ENCODE measurements at places on chromosomes 2 and 18.

- DNase-seq: peak; percentile 56
These were observed 113.9 kb downstream of the COPS8 start for GRCh38 chr2:237199577-237199976.

DNA sequence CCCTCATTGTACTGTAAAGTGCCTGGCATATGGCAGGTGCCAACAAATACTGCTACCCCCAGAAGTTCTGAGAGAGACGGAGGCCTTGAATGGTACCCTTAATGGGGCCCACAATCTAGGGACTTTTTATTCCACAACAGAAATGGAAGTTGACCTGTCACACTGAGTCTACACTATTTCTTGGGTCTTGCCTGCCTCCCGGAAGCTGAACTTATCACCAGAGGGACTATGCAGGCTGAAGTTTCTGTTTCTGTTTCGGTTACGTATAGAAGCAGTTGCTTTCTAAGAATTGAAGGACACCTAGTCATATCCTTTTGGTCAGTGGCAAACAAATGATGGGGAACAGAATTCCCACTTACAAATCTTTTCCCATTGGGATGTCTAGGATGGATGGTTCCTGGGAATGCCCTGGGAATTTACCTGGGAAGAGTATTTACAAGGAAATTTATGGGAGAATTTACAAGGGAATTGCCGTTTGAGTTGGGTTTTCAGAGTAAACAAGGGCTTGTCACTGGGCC, 74.2 kb downstream of the HS1BP3 start:
- DNase-seq: no peak

DNA sequence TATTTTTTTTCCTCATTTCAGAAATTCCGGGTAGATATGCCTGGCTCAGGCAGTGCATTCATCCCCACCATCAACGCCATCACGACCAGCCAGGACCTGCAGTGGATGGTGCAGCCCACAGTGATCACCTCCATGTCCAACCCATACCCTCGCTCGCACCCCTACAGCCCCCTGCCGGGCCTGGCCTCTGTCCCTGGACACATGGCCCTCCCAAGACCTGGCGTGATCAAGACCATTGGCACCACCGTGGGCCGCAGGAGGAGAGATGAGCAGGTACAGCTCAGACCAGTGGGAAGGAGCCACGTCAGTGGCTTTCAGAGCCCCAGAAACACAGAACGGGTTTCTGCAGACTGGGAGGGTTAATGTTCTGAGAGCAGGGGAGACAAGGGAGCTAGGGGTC, 11.4 kb downstream of the FOSL2 start:
- DNase-seq: peak; percentile 65

- peak; percentile 87 for DNase-seq
These were observed 553.3 kb upstream of the TNP1 start for GRCh38 chr2:217413193-217413592.

GRCh38 chr2:172295677-172296076, 131.7 kb upstream of the ITGA6 start:
- no peak for DNase-seq

- no peak for DNase-seq
These were observed 13.7 kb downstream of the CYB5A start for GRCh38 chr18:74278058-74278457.

GRCh38 chr2:25279091-25279651, 62.6 kb downstream of the DNMT3A start:
- peak; percentile 89 for DNase-seq

DNA sequence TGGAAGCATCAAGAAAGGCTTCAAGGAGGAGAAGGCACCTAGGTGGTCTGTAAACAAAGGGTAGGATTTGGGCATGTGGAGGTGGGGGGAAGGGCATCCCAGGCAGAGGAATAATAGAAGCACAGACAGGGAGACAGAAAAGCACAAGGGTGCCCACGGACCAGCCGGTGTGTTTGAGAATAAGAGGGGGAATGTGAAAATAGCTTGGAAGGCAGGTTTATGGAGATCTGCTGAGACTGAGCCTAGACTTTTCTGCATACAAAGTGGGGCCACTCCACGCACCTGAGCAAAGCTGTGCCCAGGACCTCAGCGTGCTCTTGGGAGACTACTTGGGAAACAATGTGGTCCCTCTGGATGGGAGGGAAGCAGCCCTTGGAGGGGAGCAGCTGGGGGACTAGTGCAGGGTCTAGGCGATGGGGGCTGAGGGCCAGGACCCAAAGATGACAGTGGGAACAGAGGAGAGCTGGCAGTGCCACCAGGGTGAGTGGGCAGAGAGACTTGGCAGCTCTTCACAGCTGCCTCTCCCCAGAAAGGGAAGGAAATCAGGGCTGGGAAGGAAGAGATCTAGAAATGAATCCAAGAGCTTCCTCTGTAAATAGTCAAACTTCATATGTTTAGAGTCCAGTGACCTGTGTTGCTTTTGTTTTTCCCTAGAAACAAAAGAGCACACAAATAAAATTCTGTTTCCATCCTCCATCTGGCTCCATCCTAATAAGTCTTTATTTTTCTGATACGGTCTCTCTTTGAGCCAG, 110.7 kb upstream of the SMAD7 start:
- no peak for DNase-seq

GRCh38 chr2:189305291-189305943, 125.9 kb upstream of the COL5A2 start:
- no peak for DNase-seq

GRCh38 chr2:96391153-96391827, 55.7 kb downstream of the NCAPH start:
- no peak for DNase-seq

DNA sequence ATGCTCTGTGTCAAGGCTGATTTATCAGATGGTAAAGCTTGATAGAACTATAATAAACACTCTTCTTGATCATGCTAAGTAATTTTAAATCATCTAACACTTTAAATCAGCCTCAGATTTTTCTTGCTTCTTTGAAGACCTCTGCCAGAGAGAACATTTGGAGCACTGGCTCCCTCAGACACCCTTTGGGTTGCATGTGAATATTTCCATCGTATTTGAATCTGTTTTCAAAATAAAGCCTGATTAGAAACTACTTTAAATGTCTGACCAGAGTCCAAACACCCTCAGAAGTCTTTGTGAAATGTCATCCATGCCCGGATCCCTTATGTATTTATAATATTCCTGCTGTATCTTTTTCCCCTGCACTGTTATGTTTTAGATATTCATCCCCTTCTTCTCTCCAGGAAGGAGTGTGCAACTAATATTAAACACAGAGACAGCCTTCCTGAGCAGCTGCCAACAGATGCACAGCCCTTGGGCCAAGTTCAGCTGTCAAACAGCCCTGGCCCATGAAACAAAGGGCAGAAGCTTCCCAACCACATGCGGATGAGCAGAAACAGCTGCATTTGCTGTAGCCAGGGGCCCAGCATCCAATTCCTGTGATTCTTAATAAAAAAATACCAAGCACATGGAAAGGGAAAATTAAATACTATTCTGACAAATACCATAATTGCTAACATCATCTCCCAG, 46.5 kb downstream of the DPP10 start:
- no peak for DNase-seq

GRCh38 chr18:22020127-22020866, 149.1 kb upstream of the GATA6 start:
- no peak for DNase-seq

- no peak for DNase-seq
These were observed 84.0 kb downstream of the EHBP1 start for GRCh38 chr2:62789518-62789917.

DNA sequence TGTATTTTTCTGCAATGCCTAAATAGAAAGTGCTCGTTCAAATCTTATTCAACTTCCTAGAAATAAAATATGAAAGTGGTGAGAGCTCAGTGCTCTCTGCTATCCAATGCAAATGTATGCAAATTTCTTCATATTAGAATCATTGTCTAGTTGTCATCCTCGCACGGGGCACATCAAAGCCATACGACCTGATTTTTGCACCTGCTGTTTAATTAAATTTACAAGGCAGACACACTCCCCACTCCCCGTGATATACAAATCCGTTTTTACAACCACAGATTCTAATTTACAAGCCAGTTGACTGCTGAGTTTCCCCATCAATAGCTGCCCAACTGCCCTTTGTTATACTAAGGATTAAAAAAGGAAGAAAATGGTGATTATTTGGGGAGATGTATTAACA, 284.6 kb downstream of the RNF144A start:
- no peak for DNase-seq

DNA sequence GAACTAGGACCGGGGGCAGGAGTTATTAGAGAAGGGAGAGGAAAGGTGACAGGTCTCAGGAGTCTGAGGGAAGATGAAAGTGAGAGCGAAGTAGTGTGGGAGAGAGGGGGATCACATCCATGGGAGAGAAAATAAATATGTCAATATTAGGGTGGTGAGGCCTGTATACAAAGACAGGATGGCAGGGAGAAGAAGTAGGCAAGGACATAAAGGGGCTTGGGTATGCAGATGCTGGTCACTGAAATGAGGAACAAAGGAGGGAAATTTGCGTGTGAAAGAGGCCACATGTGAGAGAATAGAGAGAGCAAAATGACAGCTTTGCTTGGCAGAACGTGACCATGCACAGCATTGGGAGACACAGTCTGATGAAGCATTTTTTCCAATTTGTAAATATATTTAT, 13.6 kb downstream of the METAP1D start:
- DNase-seq: no peak

DNA sequence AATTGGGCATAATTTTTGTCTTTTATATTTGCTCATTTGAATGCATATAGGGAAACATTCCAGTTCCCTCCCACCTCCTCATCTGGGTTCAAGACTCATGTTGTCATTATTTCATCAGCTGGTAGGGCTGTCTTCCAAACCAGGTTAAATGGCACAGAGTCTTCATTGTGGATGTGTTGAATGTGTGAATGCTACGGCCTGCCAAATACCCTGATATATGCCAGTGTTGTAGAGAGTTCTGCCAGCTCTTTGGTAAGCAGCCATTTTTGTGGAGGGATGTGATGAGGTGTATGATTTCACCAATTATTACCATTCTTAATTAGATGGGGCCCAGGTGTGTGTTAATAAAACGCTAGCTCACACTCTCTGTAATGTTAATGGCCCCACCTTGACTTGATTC, 121.7 kb downstream of the LYPD6B start:
- DNase-seq: no peak

DNA sequence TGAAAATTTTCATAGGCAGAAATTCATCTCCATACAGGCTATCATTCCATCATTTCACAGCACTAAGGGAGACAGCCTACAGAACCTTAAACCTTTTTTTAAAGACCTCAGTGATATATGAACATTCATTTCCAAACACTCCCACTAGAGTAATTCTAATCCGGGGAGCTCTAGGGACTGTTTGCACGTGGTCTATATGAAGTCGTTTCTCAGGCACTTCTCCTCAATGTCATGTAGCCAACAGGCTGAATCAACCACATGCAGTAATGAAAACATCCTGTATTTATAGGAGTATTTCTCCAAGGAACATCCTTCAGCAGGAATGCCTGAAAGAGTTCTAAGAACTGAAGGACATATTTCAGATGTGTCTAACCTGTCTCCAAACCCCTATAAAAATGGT, 97.3 kb upstream of the CREB1 start:
- no peak for DNase-seq

GRCh38 chr2:179235463-179236108, 29.0 kb downstream of the SESTD1 start:
- DNase-seq: no peak

- DNase-seq: no peak
These were observed 166.4 kb upstream of the PXDN start for GRCh38 chr2:1910592-1911246.

- DNase-seq: no peak
These were observed 112.1 kb upstream of the PIEZO2 start for GRCh38 chr18:11261486-11261885.

DNA sequence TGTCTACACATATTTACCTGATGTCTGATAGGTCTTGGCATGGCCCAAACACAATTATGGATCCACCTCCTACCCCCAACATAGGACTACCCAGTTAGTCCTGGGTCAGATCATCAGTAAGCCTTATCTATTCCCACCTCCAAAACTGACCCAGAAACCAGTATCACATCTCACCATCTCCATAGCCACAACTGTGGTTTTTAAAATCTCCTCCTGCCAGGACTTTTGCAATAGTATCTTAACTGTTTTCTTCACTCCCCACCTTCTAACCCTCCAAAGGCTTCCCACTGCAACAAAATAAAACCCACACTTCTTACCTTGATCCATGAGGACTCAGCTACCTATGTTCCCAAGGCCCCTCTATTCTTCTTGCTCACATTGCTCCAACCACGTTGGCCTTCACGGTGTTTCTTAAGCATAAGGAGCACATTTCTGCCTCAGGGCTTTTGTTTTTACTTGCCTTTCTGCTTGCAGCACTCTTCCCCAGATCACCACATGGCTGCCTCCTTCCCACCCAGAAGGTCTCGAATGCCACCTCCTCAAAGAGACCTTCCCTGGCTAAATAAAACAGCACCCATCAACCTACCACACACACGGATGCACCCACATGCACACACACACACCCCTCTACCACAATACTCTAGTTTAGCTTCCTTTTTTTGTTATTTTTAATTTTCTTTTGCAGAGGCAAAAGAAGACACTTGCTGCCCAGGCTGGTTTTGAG, 125.9 kb upstream of the SLC1A4 start:
- DNase-seq: no peak

- peak; percentile 26 for DNase-seq
These were observed 122.3 kb downstream of the MRO start for GRCh38 chr18:50697509-50697908.

DNA sequence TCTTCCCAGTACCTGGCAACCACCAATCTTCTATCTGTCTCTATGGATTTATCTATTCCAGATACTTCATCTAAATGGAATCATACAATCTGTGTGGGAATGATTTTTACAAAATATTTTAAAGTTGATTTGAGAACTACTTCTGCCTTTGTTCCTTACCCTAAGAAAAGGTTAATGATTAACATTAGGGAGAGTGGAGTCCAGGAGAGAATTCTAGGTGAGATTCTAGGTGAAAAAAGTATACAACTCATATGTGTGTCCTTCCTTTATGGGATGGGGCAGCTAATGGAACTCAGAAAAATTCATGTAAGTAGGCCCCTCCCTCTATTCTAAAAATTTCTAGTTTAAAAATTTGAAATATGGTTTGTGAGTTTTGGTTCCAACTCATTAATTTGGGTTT, 35.9 kb upstream of the WDSUB1 start:
- DNase-seq: no peak

GRCh38 chr2:126699716-126700581, 44.0 kb downstream of the GYPC start:
- DNase-seq: no peak

- DNase-seq: no peak
These were observed 193.6 kb upstream of the PIK3C3 start for GRCh38 chr18:41761333-41762018.

GRCh38 chr2:10412380-10412779, 35.7 kb downstream of the ODC1 start:
- DNase-seq: no peak

DNA sequence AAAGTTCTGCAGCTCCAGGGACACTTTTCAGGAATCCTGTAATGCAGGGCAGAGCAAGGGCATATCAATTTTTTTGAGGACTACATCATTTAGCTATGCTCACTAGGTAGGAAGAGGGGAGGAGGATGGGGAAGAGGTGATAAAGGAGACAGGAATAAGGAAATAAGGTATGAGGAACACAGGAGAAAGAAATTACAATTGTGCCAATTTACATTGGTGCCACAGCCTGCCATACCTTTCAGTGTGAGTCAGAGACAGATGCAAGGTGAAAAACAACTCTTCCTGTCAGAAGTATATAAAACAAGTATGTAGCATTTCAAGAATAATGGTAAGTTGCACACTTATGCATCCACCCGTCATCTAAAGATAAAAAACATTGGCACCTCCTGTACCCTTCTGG, 5.4 kb upstream of the MRPS9 start:
- no peak for DNase-seq

- DNase-seq: no peak
These were observed 1.9 kb upstream of the SYT4 start for GRCh38 chr18:43279015-43279744.

Measured in sigmoid colon (tissue), 7 donors.